ENCODE measurements at places on chromosomes 4 and X.

DNA sequence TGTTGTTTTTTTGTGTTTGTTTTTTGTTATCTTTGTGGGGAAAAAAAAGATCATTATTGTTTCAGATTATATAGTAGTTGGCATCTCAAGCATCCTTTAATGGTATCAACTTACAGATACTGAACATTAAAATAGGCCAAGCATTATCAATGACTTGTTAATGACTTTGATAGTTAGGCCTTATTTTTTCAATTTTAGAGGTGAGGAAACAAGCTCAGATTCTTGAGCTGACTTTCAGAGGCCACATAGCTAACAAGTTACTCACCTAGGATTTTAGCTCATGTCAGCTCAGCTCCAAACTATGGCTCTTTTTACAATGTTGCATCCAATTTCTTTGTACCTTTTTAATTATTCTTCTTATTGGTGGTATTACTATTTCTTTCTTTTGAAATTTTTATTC lies 471 bp upstream of the PLAC8 start:
- no peak for DNase-seq

- no peak for DNase-seq
Measured at GRCh38 chr4:184437565-184438265, 36.6 kb downstream of the IRF2 start.

GRCh38 chr4:141912831-141913230 lies 276.4 kb downstream of the IL15 start:
- DNase-seq = peak; percentile 52

- DNase-seq = no peak
Measured at GRCh38 chrX:116657071-116657470, 194.3 kb upstream of the CT83 start.

DNA sequence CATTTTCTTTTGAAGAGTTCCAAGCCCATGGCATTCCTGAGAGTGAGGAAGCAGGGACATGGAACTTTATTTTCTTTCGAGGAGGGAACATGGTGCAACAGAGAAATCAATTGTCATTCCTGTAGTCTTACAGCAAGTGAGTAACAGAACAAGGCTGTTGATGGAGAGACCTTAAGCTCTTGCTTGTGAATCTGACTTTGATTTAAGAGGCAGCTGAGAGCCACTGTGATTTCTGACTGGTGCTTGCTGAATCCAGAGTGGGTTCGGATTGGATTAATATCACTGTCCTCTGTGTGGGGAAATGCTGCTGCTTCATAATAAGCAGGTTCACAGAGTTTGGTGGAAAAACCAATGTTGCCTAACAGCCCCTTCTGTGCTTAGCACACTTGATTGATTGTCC lies 4.7 kb upstream of the ATP1B4 start:
- DNase-seq = no peak

DNA sequence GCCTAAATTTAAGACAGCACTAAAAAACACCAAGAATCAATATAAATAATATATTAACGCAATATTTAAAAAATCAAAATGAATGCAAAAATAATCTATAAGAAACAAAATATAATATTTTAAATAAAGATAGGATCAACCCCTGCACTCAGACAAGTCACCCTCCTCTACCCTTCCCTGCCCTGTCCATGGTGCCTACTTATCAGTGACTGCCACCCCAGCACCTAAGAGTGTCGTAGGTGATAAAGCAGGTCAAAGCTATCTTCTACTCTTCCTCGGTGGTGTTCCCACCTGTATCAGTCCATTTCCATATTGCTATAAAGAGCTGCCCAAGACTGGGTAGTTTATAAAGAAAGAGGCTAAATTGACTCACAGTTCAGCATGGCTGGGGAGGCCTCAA lies 251.9 kb downstream of the STIM2 start:
- no peak for DNase-seq

- no peak for DNase-seq
Measured at GRCh38 chrX:149462849-149463248, 42.3 kb downstream of the IDS start.

- DNase-seq = no peak
Measured at GRCh38 chrX:18674417-18674787, 2.5 kb upstream of the RS1 start.

- no peak for DNase-seq
Measured at GRCh38 chrX:39536211-39536610, 561.5 kb downstream of the BCOR start.

DNA sequence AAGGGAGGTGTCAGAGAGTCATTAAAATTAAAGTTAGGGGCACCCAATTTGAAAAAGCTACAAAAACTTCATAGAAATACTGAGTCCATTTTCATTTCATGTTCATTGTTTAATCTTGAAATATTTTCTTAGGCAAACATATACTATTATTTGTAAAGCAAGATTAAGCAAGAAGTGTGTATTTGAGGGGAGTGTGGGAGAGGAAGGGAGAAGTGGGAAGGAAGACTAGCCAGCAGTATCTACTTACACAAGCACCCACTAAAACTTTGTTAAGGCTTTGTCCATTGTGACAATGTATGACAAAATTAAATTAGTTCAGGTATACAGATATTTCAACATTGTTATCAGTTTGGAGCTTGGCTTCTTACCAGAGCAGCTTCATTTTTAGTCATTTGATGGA lies 222.9 kb downstream of the ARHGAP24 start:
- no peak for DNase-seq

- DNase-seq = no peak
Measured at GRCh38 chr4:164251257-164251656, 502.7 kb upstream of the SMIM31 start.

- no peak for DNase-seq
Measured at GRCh38 chrX:19065535-19065934, 56.7 kb downstream of the ADGRG2 start.
